EL (cell line): ENCODE measurements at places on chromosomes 6 and 20.
A peak's percentile ranks its signal among the peaks of the same experiment; 100 is the strongest.

- DNase-seq: no peak
These were observed 1.1 kb downstream of the NT5DC1 start for GRCh38 chr6:116101790-116102189.

- DNase-seq: no peak
These were observed 133.4 kb upstream of the KCNG1 start for GRCh38 chr20:51156041-51156982.

GRCh38 chr6:41717392-41717736 is 18.0 kb downstream of the TFEB start:
- no peak for DNase-seq

DNA sequence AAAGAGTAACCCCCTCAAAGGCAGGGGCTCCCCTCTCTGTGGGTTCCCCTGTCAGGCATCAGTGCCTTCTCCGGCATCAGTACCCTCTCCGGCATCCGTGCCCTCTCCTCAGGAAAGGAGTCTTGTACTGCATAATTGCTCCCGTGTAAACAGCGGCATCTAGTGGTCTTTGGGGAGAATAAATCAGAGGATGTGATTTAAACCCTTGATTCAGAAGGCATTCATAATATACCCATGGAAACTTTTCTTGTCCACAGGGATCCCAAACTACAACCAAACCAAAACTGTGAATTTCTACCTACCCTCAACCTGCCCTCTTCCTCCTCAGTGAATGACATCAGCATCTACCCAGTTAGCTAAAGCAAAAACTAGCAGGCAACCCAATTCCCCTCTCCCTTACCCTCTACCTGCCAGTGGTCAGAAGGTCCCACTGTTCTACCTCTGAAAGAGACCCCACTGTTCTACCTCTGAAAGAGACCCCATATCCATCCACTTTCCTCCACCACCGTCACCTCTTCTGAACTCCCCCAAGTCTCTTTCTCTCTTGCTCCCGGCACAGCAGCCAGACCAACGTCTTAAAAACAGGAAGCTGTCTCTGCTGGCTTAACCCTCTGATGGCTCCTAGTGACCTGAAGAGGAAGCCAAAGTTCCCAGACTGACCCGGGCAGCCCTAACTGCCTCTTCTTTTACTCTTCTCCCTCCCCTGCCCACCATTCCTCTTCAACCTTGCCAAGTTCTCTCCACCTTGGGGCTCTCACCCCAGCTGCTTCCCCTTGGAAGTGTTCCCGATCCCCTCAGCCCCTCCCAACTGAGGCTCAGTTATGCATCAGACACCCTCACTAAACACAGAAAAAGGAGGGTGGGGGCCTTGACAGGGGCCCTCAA is 27.2 kb downstream of the UBE2V1 start:
- peak; percentile 72 for DNase-seq

GRCh38 chr6:24936641-24937317 is 1.0 kb upstream of the RIPOR2 start:
- DNase-seq: no peak

DNA sequence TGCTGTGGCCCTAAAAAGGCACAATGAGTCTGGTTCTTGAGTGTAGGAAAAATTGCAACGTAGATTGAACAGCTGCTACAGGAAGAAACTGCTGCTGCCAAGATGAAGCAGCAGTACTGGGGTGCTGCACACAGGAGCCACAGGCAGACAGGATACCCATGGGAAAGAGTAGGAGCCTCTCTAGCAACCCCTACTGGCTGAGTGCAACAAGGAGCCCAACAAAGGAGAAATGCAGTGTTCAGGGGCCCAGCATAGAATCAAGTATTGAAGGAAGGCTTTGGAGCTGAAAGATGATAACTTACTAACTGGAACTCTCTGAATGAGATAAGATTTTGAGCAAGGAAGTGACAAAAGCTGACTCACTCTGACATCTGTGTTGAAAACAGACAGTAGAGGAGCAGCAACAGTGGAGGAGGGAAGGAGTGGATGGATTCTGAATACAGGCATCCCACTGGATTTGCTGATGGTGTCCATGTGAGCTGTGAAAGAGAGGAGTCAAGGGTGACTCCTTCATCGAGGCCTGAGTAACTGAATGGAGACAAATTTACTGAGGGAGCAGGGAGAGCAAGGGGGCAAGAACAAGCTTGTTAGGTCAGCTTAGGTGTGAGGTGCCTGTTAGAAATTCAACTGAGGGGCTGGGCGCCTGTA is 534.7 kb upstream of the JARID2 start:
- peak; percentile 91 for DNase-seq

DNA sequence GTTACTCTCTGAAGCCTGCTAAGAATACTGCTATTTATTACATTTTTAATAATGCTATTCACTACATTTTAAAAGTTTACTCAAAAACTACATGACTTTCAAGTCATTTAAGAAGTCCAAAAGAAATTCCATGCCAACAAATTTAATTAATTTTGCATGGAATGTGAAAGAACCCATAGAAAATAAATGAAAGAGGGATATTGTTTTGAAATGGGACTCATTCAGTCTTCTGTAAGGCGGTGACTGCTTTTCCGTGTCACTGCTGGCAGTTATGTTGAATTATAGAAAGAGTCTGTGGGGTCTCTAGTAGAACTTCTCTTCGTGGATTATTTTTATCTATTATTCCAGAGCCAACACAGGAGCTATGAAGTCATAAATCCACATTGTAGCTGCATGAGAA is 211.2 kb downstream of the LAMA2 start:
- DNase-seq: no peak

- DNase-seq: peak; percentile 79
These were observed 29.9 kb upstream of the ZNF184 start for GRCh38 chr6:27502508-27503435.
